C1 segment of cervical spinal cord (tissue), 14 donors: ENCODE measurements at places on chromosomes 4 and X.
A peak's percentile ranks its signal among the peaks of the same experiment; 100 is the strongest.

GRCh38 chr4:128946916-128947315 lies 137.4 kb downstream of the JADE1 start:
- DNase-seq: no peak

GRCh38 chr4:178309890-178310289 lies 867.7 kb upstream of the AGA start:
- DNase-seq: no peak

DNA sequence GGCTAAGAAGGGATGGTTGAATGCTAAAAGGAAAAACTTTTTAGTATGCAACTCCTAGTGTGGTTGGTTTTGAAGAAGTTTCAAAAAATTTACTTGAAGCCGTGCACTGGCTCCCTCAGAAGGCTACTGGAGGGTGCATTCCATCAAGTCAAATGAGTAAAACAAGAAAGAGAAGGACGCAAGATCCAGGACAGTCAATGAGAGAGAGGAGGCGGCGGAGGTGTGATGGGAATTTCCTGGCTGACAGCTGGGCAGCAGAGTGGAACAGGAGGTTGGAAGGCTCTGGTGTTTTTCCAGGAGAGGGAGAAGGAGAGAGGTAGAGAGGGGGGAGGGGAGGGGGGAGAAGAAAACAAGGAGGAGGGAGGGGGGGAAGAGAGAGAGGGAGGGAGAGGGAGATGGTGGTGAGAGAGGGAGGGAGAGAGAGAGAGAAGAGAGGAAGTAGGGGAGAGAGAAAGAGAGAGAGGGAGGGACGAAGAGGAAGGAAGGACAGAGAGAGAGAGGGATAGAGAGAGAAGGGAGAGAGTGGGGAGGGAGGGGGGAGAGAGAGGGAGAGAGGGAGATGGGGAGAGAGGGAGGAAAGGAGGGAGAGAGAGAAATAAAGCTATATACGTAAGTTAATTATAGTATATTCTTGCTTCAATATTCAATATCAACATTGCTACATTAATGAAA lies 126.4 kb downstream of the SH3KBP1 start:
- no peak for DNase-seq

GRCh38 chr4:147194114-147194513 lies 248.4 kb upstream of the TTC29 start:
- no peak for DNase-seq

DNA sequence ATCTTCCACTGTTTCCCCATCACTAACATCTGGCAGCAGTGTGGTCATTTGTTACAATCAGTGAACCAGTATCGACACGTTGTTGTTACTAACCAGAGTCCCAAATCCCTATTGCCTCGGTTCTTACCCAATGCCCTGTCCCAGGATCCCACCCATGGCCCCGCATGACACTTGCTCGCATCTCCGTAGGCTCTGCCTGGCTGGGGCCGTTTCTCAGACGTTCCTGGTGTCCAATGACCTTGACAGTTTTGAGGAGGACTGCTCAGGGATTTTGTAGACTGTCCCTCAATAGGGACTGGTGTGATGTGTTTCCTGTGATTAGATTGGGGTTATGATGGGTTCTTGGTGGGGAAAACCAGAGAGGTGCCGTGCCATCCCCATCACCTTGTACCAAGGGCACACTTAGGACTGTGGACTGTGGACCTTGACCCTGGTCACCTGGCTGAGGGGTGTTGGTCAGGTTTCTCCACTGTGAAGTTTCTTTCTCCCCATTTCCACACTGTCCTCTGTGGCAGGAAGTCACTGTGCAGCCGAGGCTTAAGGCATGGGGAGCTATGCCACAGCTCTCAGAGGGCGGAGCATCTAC lies 108.4 kb downstream of the ADRA2C start:
- no peak for DNase-seq

DNA sequence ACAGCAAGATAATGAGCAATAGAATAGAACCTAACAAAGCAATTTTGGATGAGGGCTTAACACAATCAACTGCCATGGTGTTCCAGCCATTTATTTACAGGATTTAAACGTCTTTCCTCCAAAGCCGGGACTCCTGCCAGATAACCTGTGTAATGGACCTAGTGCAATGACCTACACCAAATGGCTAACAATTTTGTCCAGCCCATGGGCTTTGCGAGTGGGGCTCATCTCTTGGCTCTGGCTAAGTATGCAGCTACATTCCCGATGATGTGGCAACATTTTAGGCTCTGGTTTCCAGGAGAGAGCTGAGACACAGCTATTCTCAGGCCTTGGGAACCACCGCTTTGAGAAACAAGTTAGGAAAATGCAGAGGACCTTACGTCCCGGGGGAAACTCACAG lies 822.3 kb upstream of the FTHL17 start:
- no peak for DNase-seq

- DNase-seq: no peak
These were observed 8.1 kb upstream of the KLHL2 start for GRCh38 chr4:165199286-165199685.

DNA sequence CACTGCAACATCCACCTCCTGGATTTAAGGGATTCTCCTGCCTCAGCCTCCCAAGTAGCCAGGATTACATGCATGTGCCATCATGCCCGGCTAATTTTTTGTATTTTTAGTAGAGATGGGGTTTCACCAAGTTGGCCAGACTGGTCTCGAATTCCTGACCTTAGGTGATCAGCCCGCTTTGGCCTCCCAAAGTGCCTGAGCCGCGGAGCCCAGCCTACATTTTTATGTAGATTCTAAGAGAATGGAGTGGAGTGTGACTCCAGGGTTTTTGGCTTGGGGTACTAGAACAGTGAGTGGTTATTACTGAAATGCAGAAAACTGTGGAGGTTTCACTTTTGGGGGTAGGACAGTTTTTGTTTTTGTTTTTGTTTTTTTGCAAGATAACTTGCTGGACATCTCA lies 806.0 kb downstream of the ADGRL3 start:
- DNase-seq: no peak

DNA sequence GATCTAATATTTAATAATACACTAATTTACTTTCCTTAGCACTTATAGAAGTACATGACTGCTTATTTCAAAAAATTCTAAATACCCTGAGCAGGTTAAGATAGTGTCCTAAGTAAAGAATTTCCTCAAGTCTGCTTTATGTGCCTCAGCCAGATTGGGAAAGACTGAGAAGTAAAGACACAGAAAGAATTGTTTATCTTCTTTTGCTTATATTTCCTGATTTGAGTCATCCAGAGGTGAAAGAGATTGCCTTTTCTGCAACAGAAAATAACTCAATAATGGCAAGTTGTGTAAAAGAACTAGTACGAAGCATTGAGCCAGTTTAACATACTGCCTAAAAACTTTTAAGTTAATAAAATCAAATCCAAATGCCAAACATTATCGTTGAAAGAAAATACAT lies 45.0 kb downstream of the NAF1 start:
- DNase-seq: no peak

DNA sequence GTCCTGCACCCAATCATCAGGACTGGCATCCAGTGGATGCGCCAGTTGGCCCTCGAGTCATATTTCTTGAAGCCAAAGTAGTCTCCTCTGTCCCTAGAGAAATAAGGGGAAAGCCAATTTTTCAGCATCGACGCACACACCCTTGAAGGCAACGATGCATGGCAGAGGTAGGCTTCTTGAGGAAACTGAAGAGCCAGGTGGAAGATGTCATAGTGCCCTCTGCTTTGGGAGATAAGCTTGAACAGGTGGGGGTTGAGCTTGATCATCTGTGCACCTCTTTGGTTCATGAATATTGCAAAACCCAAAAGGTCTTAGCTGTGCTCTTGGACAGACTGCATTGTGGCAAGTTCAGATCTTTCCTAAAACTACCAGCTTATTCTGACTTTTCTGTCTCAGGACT lies 34.6 kb upstream of the WDR1 start:
- DNase-seq: no peak

- no peak for DNase-seq
These were observed 18.5 kb upstream of the SEPTIN11 start for GRCh38 chr4:76931087-76931486.

DNA sequence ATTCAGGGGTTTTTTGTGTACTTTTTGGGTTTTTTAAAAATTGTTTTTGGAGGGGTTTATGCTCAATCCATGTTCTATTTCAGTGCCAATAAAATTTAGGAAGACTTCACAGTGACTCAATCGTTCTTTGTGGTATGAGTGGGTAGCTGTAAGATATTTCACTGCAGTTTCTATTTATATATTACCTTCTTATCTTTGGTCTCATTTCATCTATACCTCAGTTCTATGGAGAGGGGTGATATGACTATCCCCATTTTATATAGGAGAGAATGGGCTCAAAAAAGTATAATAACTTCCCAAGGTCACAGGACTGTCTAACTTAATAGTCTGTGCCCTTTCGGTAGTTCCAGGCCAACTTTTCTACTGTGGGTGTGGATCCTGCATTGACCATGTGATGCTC lies 74.4 kb downstream of the MSN start:
- DNase-seq: no peak

- DNase-seq: peak; percentile 6
These were observed 51.0 kb downstream of the GUCY1B1 start for GRCh38 chr4:155809835-155810234.

- no peak for DNase-seq
These were observed 171.5 kb downstream of the CFAP299 start for GRCh38 chr4:80507077-80507476.

DNA sequence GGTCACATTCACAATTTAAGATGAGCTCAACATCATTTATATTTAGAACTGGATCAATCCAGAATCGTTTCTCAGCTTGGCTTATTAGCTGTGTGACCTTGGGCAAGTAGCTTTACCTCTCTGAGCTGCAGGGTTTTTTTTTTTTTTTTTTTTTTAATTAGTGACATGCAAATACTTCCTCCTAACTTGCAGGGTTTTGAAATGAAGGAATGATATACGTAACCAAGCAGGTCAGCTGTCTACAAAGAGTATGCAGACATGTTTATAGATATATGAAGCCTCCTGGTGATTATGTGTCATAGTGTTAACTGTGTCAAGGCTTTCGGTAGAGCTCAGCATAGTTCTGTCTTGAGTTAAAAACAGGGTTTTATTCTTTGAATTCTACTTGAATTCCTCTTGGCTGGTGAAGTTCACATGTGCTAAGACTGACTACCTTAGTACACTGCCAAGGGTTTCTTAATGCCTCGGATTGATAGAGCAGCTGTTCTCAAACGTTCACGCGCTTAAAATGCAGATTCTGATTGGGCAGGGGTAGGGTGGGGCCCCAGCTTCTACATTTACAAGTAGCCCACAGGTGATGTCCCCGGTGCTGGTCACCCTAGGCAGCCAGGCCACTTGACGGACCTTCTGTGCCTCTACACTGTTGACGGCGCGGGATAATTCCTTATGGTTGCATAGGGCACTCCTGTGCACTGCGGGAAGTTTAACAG lies 654 bp upstream of the STS start:
- DNase-seq: no peak

- no peak for DNase-seq
These were observed 34.1 kb downstream of the GPAT3 start for GRCh38 chr4:83569987-83570386.

DNA sequence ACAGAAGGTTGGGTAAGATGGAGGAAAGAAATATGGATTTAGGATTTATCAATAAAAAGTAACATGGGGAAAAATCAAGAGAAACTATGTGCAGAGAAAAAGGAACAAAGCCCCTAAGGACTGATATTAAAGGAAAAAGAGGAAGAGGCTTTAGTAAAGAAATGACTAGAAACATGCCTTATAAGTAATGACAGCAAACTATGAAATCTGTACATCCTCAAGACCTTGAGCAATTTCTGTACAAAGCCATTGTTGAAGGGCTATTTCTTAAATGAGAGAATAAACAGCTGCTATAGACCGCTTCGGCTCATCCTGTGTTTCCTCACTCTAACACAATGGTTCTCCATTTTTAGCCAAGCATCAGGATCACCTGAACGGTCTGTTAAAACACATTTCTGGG lies 180.3 kb upstream of the ATOH1 start:
- DNase-seq: no peak

DNA sequence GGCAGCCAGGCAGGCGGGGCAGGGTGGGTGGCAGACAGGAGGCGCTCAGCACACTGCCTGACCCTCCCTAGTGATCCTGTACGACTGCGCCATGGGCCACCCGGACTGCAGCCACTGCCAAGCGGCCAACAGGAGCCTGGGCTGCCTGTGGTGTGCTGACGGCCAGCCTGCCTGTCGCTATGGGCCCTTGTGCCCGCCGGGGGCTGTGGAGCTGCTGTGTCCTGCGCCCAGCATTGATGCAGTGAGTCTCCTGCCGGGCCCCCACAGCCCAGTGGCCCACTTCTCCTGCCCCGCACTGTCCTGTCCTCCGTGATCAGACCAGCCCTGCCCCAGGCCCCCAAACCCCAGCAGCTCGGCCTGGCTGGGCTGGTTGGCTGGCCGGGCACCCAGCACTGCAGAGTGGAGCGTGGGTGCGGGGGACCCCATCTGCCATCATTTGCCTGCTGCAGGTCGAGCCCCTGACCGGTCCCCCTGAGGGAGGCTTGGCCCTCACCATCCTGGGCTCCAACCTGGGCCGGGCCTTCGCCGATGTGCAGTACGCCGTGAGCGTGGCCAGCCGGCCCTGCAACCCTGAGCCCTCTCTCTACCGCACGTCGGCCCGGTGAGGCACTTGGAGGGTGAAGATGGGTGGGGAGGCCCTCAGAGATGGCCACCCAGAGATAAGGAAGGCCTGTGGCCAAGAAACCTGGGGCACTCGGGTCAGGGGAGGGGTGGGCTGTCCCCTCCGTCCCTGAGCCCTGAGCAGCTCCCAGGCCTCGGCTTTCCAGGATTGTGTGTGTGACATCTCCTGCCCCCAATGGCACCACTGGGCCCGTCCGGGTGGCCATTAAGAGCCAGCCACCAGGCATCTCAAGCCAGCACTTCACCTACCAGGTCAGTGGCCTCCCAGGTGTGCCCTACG lies 7.6 kb downstream of the PLXNB3 start:
- no peak for DNase-seq

DNA sequence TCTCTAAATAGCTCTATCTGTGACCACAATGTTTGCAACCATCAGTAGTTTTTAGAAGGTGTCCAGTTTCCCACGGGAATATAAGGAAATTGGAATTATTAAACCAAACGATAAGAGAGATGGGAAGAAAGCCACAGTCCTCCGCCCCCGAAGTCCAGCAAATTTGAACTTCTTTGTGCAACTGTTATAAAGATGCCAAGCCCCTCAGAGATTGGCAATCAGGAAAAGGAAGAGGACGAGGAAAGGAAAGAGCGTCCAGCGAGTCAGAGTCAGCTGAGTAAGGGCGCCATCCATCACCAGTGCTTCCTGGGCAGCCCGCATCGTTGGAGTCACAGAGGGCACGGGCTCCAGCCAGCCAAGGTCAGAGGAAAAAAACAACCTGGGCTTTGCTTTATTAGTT lies 35.7 kb downstream of the LDB2 start:
- DNase-seq: no peak

- DNase-seq: no peak
These were observed 68.1 kb downstream of the FHDC1 start for GRCh38 chr4:153004081-153004850.

DNA sequence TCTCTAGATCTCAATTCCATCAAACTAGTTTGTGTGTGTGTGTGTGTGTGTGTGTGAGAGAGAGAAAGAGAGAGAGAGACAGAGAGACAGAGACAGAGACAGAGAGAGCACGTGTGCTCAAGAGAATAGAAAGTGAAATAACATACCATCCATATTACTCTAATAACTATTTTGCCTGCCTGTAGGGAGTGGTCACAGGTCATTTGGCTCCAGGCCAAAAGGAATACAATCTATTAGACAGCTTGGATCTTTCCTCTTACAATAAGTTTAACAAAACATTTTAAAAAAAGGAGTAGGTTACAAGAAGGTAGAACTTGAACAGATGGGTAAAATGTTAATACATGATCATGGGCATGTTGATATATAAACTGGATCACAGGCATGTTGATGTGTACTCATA lies 76.2 kb downstream of the COL4A6 start:
- DNase-seq: no peak
